ENCODE measurements at places on chromosomes 4 and X.

- peak; percentile 42 for DNase-seq
Measured at GRCh38 chrX:154411981-154412340, 622 bp downstream of the TAFAZZIN start.

DNA sequence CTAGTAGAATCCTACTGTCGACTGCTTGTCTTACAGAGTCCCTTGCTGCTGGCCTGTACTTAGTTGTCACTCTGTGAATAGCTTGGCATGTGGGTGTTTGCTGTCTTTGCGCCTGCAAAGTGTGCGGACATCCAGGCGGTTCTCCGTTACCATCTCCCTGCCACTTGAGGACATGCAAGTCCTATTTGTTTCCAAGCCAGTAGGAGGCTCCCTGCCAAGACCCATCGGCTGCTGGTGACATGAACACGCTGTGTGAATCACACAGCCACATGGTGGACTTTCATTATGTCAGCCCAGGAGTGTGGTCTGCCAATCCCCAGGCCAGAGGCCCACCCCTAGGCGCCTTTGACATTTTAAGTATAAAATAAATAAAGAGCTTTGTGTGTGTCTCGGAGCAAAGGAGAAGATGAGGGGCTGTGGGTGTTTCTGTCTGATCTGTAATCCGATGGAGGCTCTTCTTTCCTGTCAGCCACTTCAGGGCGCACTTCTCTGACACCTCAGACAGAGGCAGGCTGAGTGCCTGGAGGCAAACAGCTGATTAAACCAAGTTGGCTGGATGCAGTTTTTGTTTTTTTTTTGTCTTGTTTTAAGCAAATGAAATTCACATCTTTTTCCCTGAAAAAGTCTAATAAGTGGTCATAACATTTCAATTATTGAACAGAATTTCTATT lies 51.5 kb downstream of the ALPK1 start:
- no peak for DNase-seq

DNA sequence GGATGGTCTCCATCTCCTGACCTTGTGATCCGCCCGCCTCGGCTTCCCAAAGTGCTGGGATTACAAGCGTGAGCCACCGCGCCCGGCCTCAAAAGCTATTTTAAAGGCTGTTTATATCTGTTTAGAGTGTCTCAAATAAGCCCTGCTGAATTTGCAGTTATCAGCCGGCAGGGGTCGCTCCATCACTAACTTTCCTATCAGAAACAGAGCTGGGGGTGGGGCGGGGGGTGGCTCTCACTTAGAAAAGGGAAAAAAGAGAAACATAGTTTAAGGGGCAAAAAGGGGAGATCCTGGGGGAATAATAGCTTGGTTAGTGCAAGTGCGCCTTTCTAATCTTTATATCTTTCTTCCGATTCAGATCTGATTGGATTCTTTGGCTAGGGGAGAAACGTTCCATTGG lies 450.7 kb downstream of the UBE2NL start:
- no peak for DNase-seq

DNA sequence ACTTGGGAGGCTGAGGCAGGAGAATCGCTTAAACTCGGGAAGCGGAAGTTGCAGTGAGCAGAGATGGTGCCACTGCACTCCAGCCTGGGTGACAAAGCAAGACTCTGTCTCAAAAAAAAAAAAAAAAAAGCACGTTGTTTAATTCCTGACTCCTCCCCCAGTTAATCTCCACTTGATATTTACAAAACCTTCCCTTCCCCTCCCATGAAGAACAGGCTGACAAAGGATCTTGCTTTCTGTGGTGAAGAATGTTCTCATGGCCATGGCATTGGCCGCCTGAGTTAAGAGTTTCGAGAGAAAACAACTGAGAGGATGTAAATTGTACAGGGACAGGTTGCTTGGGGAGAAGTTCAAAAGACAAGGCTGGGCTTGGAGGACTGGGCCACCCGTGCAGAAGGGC lies 168.2 kb upstream of the BCOR start:
- DNase-seq, result no peak

GRCh38 chrX:48834383-48834709 lies 1.1 kb downstream of the PCSK1N start:
- no peak for DNase-seq

GRCh38 chrX:143648705-143649104 lies 12.8 kb upstream of the SLITRK4 start:
- no peak for DNase-seq

DNA sequence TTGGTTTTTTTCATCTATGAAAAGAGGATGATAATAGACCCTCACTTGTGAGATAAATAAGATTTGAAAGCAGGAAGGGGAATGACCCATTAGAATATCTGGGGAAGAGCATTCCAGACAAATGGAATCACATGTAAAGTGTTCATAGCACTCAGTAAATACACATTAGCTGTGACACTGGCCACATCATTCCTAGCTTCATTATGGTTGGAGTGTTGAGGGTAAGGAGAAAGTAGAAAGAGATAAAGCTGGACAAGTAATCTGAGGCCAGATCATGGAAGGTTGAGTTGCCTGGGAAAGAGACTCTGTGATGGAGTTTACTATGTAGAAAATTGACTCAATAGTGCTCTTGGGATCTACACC lies 6.9 kb upstream of the PGRMC1 start:
- DNase-seq, result no peak

GRCh38 chrX:143304025-143304424 lies 213.2 kb downstream of the SPANXN3 start:
- DNase-seq, result no peak

- no peak for DNase-seq
Measured at GRCh38 chrX:47500554-47500953, 17.5 kb upstream of the ZNF41 start.

DNA sequence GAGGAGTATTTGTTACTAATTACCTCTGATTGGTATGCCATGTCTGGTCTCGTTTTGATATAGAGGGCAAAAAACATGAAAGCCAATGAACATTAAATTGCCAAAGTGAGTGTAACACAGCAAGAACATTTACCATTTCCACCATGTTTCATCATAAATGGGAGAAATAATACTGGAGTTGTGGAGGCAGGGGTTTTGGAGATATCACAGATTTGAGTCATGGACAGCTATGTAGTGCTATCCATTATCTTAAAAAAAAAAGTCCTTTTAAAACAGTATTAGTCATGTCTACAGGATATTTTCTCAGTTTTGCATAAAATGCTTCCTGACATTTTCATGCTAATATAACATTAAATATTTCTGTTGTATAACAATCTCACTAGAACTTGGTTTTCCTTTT lies 301.2 kb downstream of the IL1RAPL1 start:
- no peak for DNase-seq

DNA sequence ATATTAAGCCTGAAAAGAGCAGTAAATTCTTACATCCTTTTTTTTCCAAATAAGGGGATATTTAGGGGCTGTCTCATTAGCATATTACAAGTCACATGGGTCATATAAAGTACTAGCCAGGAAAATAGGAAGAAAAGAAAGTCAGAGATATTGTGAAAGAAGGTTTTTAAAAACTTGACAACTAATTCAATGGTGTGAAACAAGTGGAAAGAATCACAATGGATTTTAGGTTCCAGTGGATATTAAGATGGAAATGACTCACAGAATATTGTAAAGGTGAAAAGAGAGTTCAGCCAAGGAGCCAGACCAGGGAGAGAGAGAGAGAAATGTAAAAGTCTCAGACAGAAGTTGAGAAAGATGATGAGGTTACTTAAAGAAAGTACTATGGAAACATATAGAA lies 297.2 kb downstream of the IQCM start:
- DNase-seq, result no peak

GRCh38 chr4:21991562-21991961 lies 43.0 kb upstream of the KCNIP4 start:
- DNase-seq, result no peak

DNA sequence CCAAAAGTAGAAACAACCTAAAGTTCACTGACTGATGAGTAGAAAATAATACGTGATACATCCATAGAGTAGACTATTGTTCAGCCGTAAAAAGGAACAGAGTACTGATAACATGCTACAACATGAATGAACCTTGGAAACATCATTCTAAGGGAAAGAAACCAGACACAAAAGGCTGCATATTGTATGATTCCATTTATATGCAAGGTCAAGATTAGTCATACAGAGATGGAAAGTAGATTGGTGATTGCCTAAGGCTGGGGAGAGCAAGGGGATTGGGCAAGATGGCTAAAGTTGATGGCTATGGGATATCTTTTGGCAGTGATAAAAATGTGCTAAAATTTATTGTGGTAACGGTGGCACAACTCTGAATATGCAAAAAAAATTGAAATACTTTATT lies 209.1 kb downstream of the RELL1 start:
- no peak for DNase-seq

GRCh38 chr4:145773581-145774234 lies 93.8 kb downstream of the C4orf51 start:
- DNase-seq, result no peak

DNA sequence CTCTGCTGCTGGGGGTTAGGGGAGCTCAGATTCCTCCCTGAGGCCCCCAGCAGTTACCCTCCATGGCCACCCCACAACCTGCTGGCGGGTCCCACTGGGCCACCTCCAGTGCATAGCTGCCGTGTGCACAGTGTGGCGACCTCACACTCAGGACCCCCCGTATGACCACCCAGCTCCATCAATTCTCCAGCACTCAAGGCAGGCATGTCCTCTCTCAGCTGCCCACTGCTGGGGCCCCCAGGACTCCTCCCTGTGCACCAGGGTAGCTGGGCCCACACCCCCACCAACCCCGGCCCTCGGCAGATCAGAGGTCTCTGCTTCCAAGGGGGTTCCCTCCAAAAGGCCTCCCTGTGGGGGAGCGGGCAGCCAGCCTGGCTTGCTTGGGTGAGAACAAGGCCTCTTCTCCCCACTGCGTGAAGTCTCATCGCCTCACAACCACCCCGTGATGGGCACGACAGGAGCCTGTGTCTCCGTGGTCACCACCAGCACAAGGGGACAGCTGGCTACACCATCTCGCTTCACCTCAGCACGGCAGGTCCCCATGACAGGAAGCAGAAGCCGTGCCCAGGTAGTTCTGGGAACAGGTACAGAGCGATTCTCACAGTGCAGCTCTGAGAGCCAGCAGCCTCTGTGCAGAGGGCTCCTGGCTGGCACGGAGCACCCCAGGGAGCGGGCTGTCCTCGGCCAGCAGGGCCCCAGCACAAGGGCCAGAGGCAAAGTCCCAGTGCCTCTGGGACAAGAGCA lies 4.6 kb upstream of the HAUS3 start:
- DNase-seq, result no peak

DNA sequence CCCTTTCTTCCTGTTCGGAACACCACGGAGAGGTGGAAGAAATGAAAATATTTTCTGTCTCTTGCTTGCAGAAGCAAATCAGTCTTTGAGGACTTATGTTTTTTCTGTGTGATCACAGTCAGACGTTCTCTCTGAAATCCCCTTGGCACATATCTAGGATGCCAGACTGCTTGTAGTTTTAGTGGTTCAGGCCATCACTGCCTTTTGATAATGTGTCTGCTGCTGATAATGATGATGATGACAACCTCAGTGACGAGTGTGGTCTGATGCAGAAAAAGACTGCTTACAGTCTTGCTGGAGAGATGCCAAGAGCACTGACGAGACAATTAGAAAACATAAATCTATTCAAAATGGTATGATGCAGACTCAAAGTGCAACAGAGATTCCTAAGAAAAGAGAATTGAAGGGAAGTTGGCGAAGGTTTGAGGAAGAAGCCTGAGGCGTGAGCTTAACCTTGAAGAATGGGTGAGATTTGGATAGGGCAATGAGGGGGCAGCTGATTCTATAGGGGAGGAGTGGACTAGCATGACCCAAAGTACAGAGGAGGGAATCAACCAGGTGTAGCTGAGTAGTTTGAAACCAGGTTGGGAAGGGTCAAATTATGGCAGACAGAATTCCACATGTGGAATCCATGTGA lies 7.9 kb downstream of the RAB33A start:
- DNase-seq, result no peak

GRCh38 chrX:31540313-31540712 lies 468.5 kb upstream of the FTHL17 start:
- no peak for DNase-seq

DNA sequence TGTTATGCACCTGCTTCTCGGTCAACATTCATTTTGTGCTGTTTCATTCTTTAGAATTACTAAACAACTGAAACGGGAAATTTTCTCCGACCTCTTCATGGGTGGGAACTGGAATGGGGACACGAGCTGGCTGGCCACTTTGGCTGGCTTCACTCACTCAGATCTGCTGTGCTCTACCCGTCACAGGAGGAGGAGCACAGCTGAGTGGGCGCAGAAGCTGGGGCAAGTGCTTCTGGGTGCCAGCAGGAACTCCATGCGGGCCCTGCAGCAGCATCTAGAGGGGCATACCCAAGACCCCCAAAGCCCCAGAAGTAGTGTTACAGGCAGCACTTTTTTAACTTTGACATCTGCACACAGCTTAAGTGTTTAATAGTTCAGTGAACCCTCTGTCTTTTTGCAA lies 109.6 kb downstream of the TMEM144 start:
- DNase-seq, result no peak

DNA sequence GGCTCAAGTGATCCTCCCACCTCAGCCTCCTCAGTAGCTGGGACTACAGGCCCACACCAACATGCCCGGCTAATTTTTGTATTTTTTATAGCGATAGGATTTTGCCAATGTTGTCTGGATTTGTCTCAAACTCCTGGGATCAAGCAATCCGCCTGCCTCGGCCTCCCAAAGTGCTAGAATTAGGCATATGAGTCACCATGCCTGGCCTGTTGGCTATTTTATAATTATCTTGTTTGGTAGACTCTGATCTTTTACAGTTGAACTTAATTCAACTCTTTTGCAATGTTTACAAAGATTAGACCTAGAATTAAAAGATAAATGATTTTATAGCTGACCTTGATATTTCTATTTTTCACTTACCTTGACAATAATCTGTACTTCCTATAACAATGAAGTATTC lies 18.0 kb downstream of the DCK start:
- DNase-seq, result no peak

DNA sequence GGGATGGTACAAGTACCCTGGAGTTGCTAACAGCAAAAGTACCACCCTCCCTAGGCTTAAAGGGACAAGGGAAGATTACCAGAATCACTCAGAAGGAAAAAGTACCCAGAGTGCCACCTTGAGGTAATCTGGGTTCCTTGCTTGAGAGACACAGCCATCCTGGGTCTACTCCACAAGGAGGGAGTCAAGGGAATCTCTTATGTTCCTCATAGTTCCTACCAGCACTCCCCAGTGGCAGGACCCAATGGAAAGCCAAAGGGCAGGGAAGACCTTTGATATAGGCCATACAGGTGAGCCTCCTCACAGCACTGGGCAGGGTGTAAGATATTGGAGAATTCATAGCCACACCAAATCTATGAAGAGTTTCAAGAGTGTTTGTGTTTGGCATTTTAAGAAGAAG lies 5.7 kb downstream of the IL2 start:
- peak; percentile 5 for DNase-seq

GRCh38 chrX:123085311-123085940 lies 98.7 kb upstream of the GRIA3 start:
- DNase-seq, result no peak

- no peak for DNase-seq
Measured at GRCh38 chr4:74292111-74292870, 16.0 kb upstream of the EPGN start.

DNA sequence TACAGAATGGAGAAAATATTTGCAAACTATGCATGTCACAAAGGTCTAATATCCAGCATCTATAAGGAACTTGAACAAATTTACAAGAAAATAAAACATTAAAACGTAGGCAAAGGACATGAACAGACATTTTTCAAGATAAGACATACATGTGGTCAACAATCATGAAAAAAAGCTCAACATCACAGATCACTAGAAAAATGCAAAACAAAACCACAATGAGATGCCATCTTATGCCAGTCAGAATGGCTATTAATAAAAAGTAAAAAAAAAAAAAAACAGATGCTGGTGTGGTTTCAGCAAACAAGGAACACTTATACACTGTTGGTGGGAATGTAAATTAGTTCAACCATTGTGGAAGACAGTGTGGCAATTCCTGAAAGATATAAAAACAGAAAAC lies 75.8 kb upstream of the IL13RA2 start:
- DNase-seq, result no peak

All from stimulated activated naive CD4-positive, alpha-beta T cell treated with Interleukin-2 at 50 U/mL for 16 hours (primary cell).